ENCODE measurements at places on chromosomes 4 and X.

- DNase-seq, result no peak
- H3K4me3 ChIP-seq, result no peak overlapping the region
- H3K4me1 ChIP-seq, result no peaks in the 10 kb centered on the region
- H3K27me3 ChIP-seq, result no peaks in the 10 kb centered on the region
- no peaks in the 10 kb centered on the region for H3K36me3 ChIP-seq
Measured at GRCh38 chr4:136484996-136485395, 1047.3 kb downstream of the PCDH18 start.

DNA sequence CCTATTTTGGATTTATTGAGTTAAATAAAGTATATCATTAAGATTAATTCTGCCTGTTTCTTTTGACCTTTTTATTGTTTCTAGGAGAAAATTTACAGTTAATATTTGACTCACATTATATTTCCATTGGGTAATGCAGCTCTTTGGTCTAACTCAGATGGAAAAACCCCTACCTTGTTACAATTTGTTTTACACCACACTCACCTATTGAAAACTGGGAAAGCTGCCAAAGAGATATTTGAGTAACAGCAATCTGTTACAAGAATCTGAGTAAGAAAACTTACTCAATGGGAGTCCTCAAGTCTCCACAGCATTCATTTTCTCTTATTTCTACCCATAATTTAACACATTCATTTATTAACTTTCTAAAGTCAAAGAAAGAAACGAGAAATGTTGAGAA is 108.0 kb upstream of the TLL1 start:
- H3K36me3 ChIP-seq, result no peaks in the 10 kb centered on the region
- H3K27me3 ChIP-seq, result no peaks in the 10 kb centered on the region
- no peak for DNase-seq
- no peaks in the 10 kb centered on the region for H3K4me1 ChIP-seq
- no peak overlapping the region for H3K4me3 ChIP-seq

DNA sequence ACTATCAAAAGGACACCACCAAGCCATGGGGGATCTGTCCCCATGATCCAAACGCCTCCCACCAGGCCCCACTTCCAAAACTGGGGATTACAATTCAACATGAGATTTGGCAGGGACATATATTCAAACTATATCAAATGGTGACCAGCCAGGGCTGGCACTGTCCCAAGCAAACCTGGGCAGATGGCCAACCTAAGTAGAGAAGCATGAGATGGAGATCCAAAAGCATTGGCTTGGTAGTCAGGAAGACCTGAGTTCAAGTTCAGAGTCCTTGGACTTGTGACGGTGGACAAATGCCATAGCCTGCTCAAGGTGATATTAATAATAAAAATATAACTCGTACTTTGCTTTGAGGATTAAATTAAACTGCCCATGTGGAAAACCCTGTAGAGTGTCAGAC is 79.2 kb upstream of the HS3ST1 start:
- H3K4me3 ChIP-seq, result no peak overlapping the region
- H3K4me1 ChIP-seq, result peaks cover 6% of the 10 kb centered on the region
- no peak overlapping the region for H3K27ac ChIP-seq
- peaks cover 12% of the 10 kb centered on the region for H3K27me3 ChIP-seq
- no peaks in the 10 kb centered on the region for H3K36me3 ChIP-seq

GRCh38 chrX:8653956-8654355 is 78.0 kb downstream of the ANOS1 start:
- no peaks in the 10 kb centered on the region for H3K4me1 ChIP-seq
- H3K36me3 ChIP-seq, result no peaks in the 10 kb centered on the region
- no peak overlapping the region for H3K27ac ChIP-seq

GRCh38 chr4:119206178-119206577 is 6.3 kb upstream of the USP53 start:
- H3K4me1 ChIP-seq, result peaks cover 7% of the 10 kb centered on the region
- no peaks in the 10 kb centered on the region for H3K27me3 ChIP-seq
- no peak for DNase-seq
- H3K4me3 ChIP-seq, result no peak overlapping the region
- H3K27ac ChIP-seq, result no peak overlapping the region

DNA sequence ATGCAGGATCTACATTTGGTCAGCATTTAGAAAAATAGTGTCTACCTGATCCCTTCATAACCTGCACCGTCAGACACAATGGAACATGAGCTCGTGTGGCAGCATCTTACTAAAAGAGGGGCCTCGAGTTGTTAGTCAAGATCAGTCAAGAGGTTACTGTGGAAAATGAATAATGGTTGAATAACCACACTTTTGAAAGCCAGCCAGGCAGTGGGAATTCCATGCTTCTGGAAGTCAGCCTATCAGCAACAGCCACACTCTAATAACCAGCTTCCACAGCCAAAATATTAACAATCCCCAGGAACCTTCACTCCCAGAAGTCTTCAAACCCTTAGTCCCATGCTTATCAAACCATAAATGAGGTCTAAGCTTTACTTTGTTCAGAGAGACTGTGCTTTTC is 234.3 kb downstream of the HS3ST1 start:
- DNase-seq, result no peak
- no peaks in the 10 kb centered on the region for H3K36me3 ChIP-seq
- no peak overlapping the region for H3K4me3 ChIP-seq
- H3K4me1 ChIP-seq, result no peaks in the 10 kb centered on the region

GRCh38 chrX:101452056-101452455 is 33.2 kb upstream of the ARMCX4 start:
- no peaks in the 10 kb centered on the region for H3K27me3 ChIP-seq
- no peaks in the 10 kb centered on the region for H3K36me3 ChIP-seq
- H3K4me3 ChIP-seq, result no peak overlapping the region

DNA sequence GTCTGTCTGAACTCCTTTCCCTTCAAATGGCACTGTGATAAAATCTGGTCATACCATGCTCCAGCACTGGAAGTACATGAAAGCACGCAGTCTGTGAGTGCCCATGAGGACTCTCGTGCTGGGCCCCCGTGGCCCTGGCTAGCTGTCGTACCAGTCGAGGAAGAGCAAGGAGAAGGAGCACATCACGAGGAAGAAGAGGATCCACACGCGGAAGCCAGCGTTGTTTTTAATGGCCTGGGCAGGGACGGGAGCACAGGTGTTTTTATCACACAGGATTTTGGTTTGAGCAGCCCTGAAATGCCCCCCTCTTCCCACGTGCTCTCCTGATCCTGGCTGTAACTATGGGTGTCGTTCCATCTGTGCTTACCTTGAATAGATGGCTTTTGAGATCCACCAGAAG is 33.0 kb downstream of the NSG1 start:
- H3K36me3 ChIP-seq, result peaks cover 7% of the 10 kb centered on the region
- peaks cover 29% of the 10 kb centered on the region for H3K4me1 ChIP-seq
- DNase-seq, result no peak
- peak overlapping the region; percentile 91 for H3K27ac ChIP-seq

GRCh38 chrX:113274345-113274744 is 433.7 kb upstream of the AMOT start:
- H3K36me3 ChIP-seq, result no peaks in the 10 kb centered on the region
- DNase-seq, result no peak
- no peaks in the 10 kb centered on the region for H3K27me3 ChIP-seq
- H3K4me1 ChIP-seq, result no peaks in the 10 kb centered on the region
- no peak overlapping the region for H3K4me3 ChIP-seq

GRCh38 chrX:28787206-28787605 is 200.0 kb downstream of the IL1RAPL1 start:
- no peaks in the 10 kb centered on the region for H3K27me3 ChIP-seq
- H3K27ac ChIP-seq, result no peak overlapping the region
- H3K4me1 ChIP-seq, result no peaks in the 10 kb centered on the region
- no peak overlapping the region for H3K4me3 ChIP-seq
- H3K36me3 ChIP-seq, result no peaks in the 10 kb centered on the region

- H3K4me3 ChIP-seq, result no peak overlapping the region
- no peak overlapping the region for H3K27ac ChIP-seq
- H3K36me3 ChIP-seq, result no peaks in the 10 kb centered on the region
- no peaks in the 10 kb centered on the region for H3K4me1 ChIP-seq
- H3K27me3 ChIP-seq, result no peaks in the 10 kb centered on the region
Measured at GRCh38 chr4:92265021-92265420, 38.7 kb upstream of the GRID2 start.
